ENCODE measurements at places on chromosomes 7 and 10. TPM values are rescaled to one million over a fixed set of nuclear protein-coding genes. Genes with fewer than 3 reads are reported as not detected.

- H3K4me3 ChIP-seq, result no peak overlapping the region
- no peaks in the 10 kb centered on the region for H3K4me1 ChIP-seq
- H3K27me3 ChIP-seq, result no peaks in the 10 kb centered on the region
- H3K36me3 ChIP-seq, result no peaks in the 10 kb centered on the region
- DNase-seq, result no peak
- H3K27ac ChIP-seq, result no peak overlapping the region
Measured at GRCh38 chr10:131141207-131141606, 170.3 kb downstream of the TCERG1L start.

DNA sequence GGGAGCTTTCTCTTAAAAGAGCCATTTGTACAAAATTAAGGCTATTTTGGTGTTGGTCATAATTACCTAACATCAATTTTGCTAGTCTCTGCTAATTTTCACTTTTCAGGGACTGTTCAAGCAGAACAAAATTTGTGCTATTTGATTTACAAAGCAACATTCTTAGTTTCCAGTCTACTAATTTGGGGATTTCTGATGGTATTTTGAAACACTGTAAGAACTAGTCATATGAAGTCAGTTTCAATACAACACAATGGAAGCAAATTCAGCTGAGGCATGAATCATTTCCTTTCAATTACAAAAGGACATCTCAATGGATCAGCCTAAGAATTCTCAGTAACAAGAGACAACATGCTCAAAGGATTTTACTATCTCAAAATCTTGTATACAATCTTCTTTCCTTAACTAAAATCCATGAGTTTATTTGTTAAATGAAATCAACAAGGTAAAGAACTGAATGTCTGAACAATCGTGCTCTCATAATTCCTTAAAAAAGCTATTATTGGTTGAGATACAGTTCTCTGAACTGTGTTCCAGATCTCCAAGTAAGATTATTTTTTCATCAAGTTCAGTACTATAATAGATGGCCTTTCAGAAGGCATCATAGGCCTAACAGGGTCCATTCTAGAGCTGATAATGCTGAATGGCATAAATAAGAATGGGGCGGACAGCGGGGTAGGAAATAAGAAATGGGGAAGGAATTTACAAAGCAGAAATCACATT is 144.6 kb downstream of the NRCAM start:
- H3K36me3 ChIP-seq, result no peaks in the 10 kb centered on the region
- no peaks in the 10 kb centered on the region for H3K4me1 ChIP-seq
- peaks cover 6% of the 10 kb centered on the region for H3K27me3 ChIP-seq
- H3K4me3 ChIP-seq, result no peak overlapping the region
- no peak overlapping the region for H3K27ac ChIP-seq
- DNase-seq, result no peak

DNA sequence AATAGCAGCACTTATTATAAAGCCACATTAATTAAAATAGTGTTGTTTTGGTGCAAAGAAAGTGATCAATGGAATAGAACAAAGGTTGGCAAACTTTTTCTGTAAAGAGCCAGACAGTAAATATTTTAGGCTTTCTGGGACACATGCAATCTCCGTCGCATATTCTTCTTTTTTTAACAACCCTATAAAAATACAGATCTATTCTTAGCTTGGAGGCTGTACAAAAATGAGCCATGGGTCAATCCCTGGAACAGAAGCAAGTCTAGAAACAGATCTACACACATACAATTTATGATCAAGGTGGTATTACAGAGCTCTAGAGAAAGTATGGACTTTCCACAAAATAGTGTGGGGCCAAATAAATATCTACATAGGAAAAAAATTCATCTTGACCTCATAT is 71.8 kb downstream of the ARHGAP21 start:
- no peak overlapping the region for H3K4me3 ChIP-seq
- no peaks in the 10 kb centered on the region for H3K27me3 ChIP-seq
- no peak for DNase-seq

DNA sequence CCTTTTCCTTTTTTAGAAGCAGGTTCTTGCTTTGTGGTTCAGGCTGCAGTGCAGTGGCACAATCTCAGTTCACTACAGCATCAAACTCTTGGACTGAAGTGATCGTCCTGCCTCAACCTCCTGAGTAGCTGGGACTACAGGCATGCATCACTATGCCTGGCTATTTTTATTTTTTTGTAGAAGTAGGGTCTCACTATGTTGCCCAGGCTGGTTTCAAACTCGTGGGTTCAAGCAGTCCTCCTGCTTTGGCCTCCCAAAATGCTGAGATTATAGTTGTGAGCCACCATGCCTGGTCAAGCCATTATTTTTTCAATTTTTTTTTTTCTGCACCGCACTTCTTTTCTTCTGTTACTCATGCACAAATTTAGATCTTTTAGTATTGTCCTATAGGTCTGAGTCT is 154.7 kb downstream of the ADK start:
- no peak overlapping the region for H3K27ac ChIP-seq
- H3K27me3 ChIP-seq, result no peaks in the 10 kb centered on the region
- H3K4me1 ChIP-seq, result peaks cover 8% of the 10 kb centered on the region
- no peak overlapping the region for H3K4me3 ChIP-seq

DNA sequence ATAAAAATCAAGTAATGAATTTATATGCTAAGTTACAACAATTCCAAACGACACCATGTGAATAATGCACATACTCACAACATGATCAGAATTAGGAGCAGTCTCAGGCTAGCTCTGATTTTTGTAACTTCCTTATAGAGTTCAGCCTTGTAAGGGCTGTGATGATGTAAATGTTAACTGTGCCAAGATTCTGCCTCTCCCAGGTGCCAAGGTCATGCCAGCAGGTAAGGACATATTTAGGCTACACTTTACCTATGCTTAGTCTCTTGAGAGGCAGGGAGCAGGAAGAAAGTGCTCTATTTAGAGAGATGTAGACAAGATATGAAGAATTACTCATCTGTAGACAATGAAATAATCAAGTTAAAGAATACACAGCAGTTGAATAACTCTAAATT is 53.6 kb upstream of the AGR3 start:
- H3K36me3 ChIP-seq, result peaks cover 5% of the 10 kb centered on the region
- no peak overlapping the region for H3K4me3 ChIP-seq
- no peak overlapping the region for H3K27ac ChIP-seq
- peaks cover 33% of the 10 kb centered on the region for H3K4me1 ChIP-seq

- H3K36me3 ChIP-seq, result no peaks in the 10 kb centered on the region
- H3K4me3 ChIP-seq, result no peak overlapping the region
- no peak for DNase-seq
- no peaks in the 10 kb centered on the region for H3K4me1 ChIP-seq
- no peak overlapping the region for H3K27ac ChIP-seq
Measured at GRCh38 chr7:34488766-34489165, 169.3 kb upstream of the NPSR1 start.

DNA sequence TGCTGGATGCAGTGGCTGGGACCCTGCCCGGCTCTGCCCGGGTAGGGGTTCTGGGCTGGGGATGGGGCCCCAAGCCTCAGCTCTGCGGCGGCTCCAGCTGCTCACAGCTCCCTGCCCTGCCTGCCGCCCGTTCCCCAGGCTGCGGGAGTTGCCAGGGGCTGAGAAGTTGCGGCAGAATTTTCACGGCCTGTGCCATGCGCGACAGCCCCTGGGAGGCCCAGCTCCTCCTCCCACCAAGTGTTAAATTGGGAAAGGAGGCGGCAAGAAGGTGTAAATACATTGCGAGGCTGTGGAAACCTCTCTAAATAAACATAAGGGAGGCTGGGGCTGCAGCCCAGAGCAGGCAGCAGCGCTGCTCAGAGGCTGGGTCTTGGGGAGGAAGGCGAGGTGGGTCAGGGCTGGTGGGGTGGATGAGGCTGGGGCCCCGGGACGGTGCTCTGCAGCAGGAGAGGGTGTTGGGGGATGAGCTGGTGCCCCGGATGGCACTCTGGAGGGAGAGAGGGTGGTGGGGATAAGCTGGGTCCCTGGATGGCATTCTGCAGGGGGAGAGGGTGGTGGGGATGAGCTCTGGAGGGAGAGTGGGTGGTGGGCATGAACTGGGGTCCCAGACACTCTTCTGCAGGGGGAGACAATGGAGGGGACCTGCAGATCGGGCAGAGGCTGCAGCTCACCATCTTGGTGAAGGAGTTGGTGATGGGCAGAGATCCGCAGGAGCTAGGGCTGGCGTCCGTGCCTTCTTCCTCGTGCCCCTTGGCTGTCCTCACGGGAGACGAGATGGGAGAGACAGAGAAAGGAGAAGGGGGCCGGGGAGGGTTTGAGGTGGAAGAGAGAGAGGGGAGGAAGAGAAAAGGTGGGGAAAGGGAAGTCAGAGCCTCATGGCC is 85.5 kb upstream of the GNA12 start:
- DNase-seq, result no peak
- H3K4me3 ChIP-seq, result no peak overlapping the region
- H3K27me3 ChIP-seq, result no peaks in the 10 kb centered on the region
- H3K36me3 ChIP-seq, result peaks cover 37% of the 10 kb centered on the region
- H3K27ac ChIP-seq, result no peak overlapping the region

GRCh38 chr7:36161996-36162395 is 8.9 kb downstream of the EEPD1 start:
- DNase-seq, result no peak
- H3K4me3 ChIP-seq, result no peak overlapping the region
- H3K27me3 ChIP-seq, result peaks cover 8% of the 10 kb centered on the region

GRCh38 chr7:30424506-30424905 is 54.1 kb downstream of the NOD1 start:
- no peaks in the 10 kb centered on the region for H3K27me3 ChIP-seq
- H3K4me1 ChIP-seq, result peaks cover 8% of the 10 kb centered on the region
- no peak overlapping the region for H3K27ac ChIP-seq
- DNase-seq, result no peak

Gene GARIN1A
- total RNA-seq, result 0.47 TPM

Gene ANKRD1
- total RNA-seq, result not detected

Gene CNPY1
- total RNA-seq, result not detected

Gene CFAP69
- 0.42 TPM for total RNA-seq

Gene ZNF727
- not detected for total RNA-seq

All from activated CD8-positive, alpha-beta memory T cell treated with anti-CD3 and anti-CD28 coated beads, Interleukin-2, amount 10 ng/mL, durations not matched to agents 7 days and 5 days (primary cell).